Activated T-helper 1 cell treated with Interleukin-2 at 50 U/mL for 16 hours (primary cell): ENCODE measurements at places on chromosomes 3 and 15.

GRCh38 chr3:197392961-197393360 is 94.5 kb upstream of the DLG1 start:
- no peak for DNase-seq

DNA sequence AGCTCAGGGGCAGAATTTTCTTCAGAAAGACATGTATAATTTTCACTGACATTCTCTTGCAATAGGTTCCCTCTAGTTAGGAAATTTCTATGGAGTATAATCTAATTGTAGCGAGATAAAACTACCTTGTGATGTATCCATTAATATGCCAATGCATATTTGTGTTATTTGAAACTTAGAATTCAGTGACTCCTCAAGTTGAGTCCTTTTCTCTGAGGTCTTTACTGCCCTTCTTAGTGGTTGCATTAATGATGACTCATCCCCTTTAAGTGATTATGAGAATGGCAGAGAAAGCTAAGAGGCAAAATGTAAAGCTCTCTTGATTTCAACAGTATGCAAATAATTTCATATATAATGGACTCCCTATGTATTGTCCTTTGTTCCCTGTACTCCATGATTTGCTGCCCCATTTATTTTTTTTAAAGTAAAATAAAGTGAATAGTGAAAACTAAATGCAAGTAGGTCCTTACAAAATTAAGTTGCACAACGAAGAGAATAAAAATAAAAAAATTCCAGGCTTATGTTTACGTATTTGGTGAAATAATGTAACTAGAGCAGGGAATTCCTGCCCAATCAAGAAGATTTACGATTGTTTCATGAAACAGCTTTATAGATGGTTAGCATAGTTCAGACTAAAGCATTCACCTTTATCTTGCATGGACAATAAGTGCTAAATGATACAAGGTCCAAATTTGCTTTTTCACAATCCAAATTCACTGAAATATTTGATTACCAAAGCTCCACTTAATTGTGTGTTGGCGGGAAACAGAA is 78.1 kb downstream of the ZPLD1 start:
- no peak for DNase-seq

DNA sequence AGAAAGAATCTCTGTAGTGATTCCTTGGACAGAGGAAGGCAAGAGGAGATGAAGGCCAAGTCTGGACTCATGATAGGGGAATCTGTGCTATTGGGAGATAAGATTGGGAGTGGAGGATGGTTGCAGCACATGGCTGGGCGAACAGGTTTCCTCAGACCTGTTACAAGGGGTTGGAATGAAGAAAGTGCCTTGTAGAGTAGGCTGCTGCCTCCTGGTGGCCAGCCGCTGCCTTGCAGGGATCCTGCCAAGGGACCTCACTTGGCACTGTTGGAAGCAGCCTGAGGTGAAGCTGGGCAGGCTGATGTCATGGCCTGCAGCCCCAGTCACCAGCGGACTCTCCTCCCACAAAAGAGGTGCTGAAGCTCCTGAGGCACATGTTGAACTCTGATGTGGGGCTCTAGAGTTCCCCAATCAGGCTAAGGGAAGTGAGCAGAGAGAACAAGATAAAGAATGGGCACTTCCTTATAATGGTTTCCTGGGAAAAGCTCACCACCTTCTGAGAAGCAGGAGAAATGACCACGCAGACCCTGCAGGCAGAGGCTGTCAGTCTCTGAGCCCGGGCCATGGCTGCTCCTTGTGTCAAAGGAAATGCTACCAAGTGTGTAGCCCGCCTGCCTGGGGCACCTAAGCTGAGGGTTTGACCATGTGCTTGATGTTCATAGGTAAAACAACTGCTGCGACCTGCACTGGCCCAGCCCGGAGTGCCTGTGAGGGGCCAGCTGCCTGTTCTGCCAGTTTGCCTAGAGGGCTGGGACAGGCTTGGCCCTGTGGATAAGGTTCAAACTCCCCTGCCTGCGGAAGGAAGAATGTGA is 1.6 kb upstream of the TEX264 start:
- DNase-seq: peak; percentile 59

- no peak for DNase-seq
These were observed 50.3 kb downstream of the SPATA12 start for GRCh38 chr3:57110798-57111197.

DNA sequence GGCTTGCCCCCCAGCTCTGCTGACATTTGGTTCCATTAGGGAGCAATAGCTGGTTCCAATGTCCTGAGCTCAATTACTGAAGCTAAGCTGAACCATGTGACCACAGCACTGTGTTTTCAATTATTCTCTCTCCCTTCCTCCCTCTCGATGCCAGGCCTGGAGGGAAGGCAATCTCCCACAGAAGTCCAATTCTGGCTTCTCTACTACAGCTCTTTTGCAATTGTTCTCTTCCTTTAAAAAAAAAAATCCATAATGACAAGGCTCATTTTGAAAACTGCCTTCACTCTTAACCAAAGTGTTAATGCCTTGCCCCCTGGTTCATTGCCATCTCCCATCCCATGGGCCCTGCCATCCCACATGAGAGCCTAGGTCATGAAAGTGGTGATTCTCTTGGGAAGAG is 24.8 kb downstream of the IL16 start:
- DNase-seq: no peak

DNA sequence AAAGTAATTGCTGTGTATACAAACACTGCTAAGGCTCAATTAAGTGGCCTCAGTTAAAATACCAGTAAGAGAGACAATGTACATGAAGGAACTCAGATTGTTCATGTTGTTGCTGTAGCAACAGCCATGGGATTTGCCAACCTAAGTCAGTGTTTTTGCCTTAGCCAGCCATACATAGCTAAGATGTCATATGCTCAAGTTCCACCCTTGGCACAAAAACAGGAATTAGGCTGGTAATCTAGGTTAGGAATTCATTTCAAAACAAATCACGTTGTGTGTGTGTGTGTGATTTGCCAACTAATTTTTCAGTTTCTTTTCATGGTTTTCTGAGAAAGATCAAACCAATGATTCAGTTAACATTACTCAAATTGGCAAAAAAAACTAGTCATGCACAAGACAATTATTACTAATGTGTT is 143.7 kb upstream of the KCNMB2 start:
- no peak for DNase-seq

DNA sequence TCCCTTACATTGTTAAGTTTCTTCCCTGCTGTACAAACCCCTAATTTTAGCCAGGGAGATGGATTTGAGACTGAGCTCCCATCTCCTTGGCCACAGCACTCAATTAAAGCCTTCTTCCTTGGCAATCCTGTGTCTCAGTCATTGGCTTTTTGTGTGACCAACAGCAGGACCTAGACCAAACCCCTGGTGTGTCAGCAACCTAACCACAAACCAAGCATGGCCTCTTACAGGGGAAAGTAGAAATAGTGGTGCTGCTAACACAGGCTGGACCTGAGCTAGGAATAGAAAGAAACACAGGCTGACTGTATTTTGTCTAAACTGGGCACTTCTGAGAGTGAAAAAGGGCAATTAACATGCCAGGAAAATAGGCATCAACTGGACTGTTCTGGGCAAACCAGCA is 37.9 kb downstream of the PPCDC start:
- no peak for DNase-seq

DNA sequence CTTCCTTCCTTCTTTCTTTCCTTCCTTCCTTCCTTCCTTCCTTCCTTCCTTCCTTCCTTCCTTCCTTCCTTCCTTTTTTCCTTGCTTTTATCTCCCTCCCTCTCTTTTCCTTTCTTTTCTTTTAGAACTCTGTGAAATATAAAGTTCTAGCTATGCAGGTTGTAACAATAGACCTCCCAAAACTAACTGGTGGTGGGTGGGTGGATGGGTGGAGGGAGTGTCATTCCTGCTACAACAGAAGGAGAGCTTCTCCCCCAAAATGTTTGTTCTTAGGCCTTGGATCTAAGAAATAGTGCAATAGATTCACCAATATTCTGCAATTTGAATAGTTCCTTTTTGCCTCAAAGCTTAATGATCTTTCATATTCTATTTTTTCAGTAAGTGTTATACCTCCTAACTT is 215.9 kb downstream of the GAP43 start:
- no peak for DNase-seq
